NCI-H1436 (cell line): ENCODE measurements at places on chromosomes 11 and 22.

DNA sequence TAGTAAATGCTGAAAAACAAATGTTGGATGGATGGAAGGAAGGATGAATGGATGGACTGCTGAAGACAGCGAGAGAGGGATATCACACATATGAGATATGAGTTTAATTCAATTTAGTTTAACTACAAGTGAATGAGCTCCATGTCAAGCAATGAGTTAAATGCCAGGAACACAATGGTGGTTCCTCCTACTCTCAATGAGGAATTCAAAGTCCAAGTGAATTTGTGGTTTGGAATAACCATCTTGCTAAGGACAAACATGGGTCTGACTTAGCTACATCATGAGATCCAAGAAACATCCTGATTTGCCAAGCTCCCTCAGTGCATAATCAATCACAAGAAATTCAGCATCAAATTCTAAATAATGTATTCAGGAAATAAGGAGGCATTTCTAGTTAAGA is 26.1 kb upstream of the PPP2R1B start:
- no peak for DNase-seq

DNA sequence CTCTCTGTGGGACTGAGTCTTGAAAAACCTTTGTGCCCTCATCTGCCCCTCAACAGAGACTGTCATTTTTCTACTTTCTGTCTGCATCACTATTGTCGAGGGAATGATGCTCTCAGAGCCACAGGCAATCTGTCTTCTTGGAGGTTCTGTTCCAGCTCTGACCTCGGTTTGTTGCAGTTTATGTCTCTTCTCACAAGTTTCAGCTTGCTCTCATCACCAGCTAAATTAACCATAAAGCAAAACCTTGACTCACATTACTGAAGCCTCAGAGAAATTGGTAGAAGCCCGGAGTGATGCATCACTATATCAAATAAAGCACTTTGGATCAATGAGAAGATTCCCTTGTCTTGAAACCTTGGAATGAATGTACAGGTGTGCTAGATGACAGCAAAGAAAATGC is 60.6 kb upstream of the BLID start:
- DNase-seq: no peak

GRCh38 chr11:27505781-27506180 is 788 bp downstream of the LIN7C start:
- no peak for DNase-seq

DNA sequence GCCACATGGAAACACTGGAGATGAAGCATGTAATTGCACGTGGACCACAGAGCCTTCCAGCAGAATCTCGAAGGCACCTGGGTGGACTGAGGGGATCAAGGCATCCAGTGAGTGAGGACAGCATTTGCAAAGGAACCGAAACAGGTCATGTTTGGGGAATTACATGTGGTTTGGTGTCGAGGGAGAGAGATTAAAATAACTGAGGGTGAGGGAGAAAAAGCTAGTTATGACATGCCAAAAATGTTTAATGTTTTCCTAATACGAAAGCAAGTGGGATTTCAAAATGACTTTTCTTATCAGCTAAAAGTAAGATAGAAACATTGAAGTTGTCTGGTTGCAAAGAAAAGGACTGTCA is 157.1 kb downstream of the BLID start:
- DNase-seq: no peak

DNA sequence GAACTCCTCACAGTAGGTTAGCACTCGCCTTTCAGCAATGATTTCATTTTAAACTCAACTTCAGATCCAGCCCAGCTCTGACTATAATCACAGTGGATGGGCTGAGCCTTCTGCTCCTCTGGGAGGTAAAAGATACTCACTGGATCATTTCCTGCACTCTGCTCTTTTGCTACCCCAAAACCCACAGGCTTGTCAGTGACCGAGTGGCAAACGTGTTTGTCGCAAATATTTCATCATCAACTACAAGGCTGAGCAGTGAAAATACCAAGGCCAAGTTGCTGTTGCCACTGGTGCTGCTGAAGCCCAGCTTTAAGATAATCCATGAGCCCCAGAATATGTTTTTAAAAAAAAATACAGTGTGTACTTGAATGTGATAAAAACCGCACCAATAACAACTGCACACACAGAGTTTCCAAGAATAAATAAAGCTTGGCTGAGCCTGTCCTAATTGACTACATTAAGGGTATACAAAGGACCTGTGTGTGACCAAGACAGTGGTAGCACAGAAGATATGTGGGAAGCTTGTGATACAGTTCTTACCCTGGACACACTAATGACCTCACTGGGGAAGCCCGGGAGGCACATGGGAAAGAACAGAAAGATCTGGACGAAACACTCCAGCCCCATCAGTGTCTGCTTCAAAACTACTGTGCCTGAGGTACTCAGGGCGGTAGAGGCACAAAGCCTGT is 41.3 kb downstream of the ABTB2 start:
- DNase-seq: no peak

DNA sequence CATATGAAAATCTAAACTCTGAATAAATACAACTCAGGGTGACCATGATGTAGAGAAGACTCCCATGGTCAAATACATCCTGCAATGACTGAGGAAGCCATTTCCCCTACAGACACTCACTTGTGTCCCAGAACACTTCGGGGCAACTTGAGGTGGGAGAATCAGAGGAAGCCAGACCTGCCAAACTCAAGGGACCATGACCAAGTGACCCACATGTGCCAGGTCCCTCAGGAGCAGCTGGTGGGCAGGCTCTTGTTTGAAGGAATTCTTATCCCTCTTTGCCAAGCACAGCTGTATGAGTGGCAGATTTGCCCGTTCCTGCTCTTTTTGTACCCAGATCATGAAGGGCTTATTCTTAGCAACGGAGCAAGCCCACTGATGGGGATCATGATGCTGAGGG is 17.8 kb downstream of the SPATA19 start:
- no peak for DNase-seq

- no peak for DNase-seq
Observed at GRCh38 chr11:70348608-70349007, 49.7 kb upstream of the CTTN start.

DNA sequence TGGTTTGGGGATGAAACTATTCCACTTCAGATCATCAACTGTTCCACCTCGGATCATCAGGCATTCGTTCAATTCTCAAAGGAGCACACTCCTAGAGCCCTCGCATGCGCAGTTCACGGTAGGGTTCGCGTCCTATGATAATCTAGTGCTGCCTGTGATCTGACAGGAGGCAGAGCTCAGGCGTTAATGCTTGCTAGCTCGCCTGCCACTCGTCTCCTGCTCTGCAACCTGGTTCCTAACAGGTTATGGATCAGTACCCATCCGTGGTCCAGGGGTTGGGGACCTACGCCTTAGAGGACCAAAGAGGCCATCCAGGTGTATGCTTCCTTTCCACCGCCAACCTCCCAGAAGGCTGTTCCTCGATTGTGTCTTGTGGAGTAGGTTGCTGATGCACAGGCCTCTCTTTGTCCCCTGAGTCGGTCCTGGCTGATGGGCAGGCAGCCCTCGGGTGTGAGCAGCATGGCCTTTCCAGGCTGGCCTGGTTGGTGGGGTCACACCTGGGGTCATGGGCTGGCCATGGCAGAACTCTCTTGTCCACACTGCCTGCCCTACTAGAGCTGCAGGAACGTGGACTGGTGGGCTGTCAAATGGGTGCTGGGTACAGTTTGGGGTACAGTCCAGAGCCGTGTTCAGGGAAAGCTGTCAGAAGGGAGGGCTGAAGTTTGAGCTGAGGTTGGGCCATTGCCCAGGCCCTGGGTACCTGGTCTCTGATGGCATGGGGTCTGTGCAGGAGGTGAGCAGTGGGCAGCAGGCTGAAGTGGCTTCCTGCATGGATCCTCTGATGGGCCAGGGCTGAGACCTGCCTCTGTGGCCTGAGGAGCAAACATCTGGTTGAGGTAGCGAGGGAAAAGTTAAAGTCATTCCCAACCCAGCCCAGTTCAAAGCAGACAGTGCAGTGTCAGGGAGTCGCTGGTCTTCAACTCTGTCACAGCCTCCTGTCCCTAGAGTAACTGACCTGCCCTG is 11.1 kb downstream of the PRDM11 start:
- DNase-seq: no peak

DNA sequence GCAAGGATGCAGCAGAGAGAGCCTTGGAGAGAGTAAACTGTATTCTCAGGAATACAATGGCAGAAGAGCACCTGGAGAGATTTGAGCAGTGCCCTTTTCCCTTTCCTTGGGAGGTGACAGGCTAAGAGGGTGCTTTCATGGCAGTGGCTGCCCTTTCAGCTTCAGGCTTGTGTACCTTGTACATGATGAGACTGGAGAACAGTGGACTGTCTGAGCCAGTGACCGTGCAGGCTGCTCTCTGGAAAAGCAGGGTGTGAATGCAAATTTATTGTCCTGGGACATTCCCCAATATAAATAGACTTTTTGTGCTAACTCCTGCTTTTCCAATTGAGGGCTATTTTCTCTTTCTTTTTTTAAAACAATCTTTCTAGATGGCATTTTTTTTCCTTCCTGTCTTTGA is 99.3 kb downstream of the TRIM44 start:
- no peak for DNase-seq

GRCh38 chr11:130874955-130875531 is 41.2 kb downstream of the SNX19 start:
- DNase-seq: no peak

DNA sequence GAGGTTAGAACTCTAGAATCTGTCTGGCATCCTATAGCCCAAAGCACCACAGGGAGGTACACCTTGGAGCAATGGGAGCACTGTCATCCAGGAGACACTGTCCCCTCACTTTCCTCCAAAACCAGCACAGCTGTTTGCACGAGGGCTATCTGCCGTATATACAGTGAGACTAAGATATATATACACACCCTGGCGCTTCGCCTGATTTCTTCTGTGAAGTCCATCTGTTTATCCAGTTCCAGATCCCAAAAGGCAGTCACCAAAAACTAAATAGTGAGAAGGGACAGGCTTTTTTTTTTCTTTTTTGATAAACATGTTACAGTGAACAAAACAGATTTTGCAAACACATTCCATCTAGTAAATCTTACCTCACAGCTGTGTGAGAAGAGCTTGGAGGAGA is 68.5 kb downstream of the ARFGAP2 start:
- no peak for DNase-seq

GRCh38 chr22:21042978-21043859 is 2.5 kb upstream of the LRRC74B start:
- no peak for DNase-seq
